Activated T-cell treated with anti-CD3 and anti-CD28 coated beads, Interleukin-2, amount 50 U/mL, for 48 hours (primary cell): ENCODE measurements at places on chromosomes 4 and X.

DNA sequence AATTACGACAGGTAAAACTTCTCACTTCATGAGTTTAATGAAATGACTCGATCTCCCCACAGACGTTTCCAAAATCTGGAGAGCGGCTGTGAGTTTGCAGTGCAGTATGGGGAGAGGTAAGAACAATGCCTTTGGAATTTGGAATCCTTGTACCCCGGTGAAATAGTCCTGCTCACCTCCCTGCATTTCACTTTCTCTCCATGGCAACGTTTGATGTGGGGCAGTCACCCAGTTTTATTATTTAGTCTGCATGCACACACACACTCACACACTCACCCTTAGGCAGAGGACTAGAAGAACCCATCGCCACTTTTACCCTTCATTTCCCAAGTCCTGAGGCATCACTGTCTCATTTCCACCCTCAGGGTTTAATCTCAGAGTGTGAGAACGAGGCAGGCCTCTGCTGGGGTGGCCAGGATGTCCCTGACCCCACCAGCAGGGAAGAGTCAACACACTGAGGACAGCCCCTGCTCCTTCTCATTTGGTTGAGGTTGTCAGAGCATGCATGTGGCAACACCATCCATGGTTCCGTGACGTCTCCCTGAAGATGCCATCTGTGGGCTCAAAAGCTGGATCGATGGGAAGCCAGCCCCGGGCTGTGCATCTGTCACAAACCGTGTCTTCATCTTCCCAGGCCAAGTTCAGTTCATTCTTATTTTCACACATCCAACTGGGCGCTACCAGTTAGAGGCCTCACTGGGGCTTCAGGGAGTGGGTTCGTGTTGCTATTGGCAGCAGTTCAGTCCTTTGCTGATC, 119.8 kb upstream of the TRIM2 start:
- DNase-seq: no peak

DNA sequence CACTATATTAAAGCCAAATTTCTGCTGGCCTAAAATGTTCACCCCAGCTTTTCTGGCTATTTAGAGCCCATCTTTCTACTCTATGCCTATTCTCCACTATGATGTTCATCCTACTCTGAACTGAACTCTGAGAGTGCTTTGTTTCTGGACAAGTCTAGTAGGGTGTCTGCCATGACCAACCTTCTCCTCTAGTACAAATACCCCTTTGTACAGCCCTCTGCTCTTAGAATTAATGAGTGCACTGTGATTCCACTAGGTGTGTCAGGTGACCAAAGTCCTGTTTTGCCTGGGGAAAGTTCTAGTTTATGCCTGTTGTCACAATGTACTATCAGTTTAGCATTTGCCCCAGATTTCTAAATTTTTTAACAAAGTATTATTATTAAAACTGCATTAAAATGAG, 388.1 kb upstream of the MAD2L1 start:
- no peak for DNase-seq

GRCh38 chrX:118847676-118848075, 24.1 kb downstream of the ZCCHC12 start:
- DNase-seq: peak; percentile 15

DNA sequence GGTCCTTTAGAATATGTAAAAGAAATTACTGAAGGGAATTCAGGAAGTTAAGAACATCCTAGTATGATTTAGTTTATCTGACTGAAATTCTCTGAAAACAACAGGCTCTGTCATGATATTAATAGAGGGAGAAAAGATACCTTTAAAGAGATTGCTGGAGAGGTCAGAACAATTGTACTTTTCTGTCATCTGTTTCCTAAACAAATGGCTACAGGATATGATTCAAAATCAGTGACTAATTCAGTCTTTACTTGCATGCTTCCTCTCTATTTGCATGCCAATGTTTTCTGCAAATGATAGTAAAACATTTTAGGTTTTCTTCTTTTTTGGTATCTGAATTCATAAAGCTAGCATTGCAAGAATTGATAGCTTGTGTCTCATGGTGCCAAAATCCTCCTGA, 616.7 kb upstream of the PCDH7 start:
- DNase-seq: no peak

- no peak for DNase-seq
These were observed 106.2 kb upstream of the MAML3 start for GRCh38 chr4:140260227-140260626.

DNA sequence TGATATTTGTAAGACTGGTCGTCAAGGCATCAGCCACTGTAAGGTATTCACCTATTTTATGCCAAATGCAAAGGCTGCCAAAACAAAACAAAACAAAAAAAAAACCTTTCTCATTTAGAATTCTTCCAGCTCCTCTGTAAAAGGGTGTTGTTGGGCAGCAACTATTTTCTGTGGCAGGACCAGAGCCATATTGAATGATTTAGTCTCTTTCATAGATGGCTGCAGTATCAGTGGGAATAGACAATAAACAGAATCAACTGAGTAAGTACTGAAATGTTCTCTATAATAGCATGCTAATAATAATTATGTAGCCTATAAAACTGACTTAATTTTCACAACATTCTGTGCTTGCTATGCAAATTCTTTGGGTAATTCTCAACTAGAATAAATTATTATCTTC, 389.7 kb upstream of the PABPC4L start:
- no peak for DNase-seq

DNA sequence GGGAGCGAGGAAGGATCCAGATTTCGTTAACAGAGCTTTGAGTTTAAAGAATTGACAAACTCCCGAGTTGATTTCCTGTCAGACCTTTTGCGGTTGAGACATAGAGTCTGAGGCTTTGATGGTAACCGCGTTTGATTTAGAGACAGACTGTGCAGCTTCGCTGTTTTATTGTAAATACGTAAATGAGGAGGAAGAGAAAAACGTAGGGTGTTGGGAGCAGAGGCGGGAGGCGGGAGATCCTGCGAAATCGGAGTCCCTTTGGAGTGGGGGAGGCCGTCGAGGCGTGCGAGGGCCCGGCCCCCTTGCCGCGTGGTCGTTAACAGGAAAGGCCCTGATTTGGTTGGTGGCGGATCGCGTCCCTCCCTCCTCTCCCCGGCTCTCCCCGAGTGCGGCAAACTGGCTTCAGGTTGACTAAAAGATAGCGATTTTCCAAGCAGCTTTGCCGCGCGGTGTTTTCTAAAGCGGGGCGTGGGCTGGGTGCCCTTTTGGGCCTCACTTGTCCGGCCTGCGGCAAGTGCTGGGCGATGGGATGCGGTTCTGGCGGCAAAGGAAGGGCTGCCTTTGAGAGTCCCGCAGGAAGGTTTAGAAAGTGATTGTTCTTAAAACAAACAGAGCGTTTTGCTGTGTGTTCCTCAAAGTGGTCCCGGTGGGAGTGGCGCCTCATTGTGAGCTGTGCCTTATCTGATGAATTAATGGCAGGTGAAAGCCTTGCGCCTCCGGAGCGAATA, 857 bp downstream of the SCML1 start:
- DNase-seq: peak; percentile 55

- no peak for DNase-seq
These were observed 151.5 kb downstream of the PDLIM5 start for GRCh38 chr4:94603170-94603747.

DNA sequence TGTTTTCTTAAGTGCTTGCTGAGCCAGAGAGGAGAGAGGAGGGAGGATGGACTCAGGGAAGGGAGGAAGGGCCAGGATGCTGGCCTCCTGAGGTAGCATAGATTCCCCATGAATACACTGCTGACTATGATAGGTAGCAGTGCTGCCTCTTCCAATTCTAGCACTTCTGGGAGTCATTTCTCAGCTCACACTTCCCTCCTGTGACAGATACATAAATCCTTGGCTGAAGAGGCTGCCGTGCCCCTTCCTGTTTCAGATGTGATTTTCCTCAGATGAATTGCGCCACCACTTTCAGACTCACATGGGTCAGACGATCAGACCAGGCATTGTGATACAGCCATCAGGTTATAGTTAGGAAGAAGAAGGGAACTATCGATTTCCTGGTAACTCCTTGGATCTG, 22.4 kb downstream of the TSC22D3 start:
- DNase-seq: no peak

DNA sequence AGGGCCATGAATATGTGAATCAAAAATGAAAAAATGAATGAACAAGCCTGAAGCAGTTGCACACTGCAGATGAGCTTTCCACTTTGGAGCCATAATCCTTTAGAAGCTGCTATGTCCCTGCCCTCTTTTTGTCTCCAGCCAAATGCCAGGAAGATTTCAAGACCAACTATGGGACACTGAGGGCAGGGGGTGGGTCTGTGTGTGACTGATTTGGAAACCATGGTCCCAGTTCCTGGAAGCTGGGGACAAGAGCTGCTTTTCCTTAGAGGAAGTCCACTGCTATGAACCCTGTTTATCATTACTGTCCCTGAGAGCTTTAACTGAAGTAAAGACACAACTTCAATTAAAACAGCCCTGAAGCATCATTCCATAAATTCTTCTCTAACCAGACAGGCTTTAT, 153.9 kb upstream of the GPC4 start:
- no peak for DNase-seq

DNA sequence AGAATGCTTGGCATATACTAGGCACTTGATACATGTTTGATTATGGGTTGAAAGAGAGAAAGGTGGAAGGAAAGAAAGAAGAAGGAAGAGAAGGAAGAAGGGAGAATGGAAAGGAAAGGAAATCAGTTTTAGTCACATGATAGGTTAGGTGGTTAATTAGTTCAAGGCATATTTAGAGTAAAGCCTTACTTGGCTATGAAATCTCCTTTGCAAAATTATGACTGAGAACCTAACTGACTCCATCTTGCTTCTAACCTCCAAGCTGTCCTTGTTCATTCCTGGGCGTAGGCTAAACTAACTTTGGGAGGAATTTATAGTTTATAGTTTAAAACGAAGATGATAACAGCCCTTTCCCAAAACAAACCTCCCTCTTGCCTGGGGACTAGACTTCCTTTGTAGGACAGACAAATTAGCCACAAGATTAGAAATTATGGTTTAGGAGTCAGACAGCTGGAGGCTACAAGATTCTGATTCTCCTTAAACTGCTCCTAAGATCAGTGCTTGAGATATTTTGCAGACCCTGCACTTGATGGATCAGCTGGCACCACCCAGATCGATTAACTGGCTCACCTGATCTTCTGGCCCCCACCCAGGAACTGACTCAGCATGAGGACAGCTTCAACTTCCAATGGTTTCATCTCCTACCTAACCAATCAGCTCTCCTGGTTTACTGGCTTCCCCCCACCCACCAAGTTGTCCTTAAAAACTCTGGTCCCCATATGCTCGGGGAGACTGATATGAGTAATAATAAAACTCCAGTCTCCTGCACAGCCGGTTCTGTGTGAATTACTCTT, 55.0 kb downstream of the TXK start:
- no peak for DNase-seq

DNA sequence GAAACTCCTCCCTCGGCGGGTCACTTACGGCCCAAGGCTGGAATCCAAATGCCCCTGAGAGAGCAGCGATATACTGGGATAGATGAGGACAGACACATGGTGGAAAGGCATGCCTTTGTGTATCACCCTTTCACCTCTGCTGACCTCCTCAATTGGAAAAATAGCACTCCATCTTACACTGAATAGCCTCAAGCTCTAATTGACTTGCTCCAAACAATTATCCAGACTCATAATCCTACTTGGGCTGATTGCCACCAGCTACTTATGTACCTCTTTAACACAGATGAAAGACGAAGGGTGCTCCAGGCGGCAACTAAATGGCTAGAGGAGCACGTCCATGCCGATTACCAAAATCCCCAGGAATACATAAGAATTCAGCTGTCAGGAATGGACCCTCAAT, 1142.2 kb downstream of the ARAP2 start:
- no peak for DNase-seq

DNA sequence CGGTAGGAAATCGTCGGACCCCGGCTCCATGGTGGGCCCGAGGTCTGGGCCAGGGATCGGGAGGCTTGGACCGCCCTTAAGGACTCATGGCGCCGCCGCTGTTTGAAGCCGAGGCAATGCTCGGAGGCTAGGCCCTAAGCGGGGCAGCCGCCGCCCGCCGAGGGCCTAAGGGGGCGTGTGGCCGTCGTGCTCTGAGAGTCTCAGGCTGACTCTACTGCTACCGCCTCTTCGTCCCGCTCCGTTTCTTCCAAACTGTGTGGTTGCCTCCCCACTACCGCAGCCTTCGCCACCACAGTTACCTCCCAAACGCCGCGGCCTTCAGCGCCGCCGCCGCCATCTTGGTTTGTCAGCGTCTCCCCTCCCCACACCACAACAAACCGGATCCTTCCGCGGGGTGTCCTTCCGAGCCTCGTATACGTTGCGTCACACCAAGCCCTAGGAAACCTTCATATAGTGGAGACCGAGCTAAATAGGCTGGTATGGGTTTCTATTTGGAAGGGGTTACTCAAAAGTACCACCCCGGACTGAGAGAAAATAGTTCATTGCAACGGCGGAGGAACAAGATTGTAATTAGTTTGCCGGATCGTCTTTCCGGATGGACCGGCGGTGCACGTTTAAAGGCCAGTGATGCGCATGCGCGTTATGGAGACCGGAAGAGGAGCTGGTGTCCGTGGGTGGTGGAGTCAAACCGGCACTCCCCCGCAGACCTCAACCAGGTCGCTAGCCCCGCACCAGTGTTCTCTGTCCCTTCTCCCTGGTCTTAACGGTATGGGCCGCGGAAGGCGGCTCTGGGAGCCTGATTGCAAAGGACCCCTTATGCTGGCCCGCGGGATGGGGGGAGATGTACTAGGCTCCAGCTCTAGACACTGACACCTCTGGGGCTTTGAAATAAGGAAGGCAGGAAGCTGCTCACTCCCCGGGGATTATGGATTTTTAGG, at the start of gene KDM5C:
Gene KDM5C (minus strand): TSS at position 348 of the 938 bp plus-strand sequence. CDS start 318 bp downstream, at position 30.
- peak; percentile 95 for DNase-seq
